ENCODE measurements at places on chromosomes 7 and 10. TPM values are rescaled to one million over a fixed set of nuclear protein-coding genes. Genes with fewer than 3 reads are reported as not detected.

UBE3C gene
- 98.4 TPM for total RNA-seq

TMEM26 gene
- total RNA-seq = 0.19 TPM

OR6B1 gene
- total RNA-seq = not detected

RTKN2 gene
- total RNA-seq = 1.1 TPM

NUTM2A gene
- 0.28 TPM for total RNA-seq

VSTM4 gene
- total RNA-seq = 0.77 TPM

TMEM178B gene
- total RNA-seq = 2.3 TPM

CRPPA gene
- total RNA-seq = 2.0 TPM

PKD1L1 gene
- total RNA-seq = 0.28 TPM

MYL10 gene
- not detected for total RNA-seq

MYH16 gene
- total RNA-seq = not detected

PON1 gene
- total RNA-seq = not detected

TFPI2 gene
- 417 TPM for total RNA-seq

TRIM24 gene
- 6.3 TPM for total RNA-seq

HABP2 gene
- 0.19 TPM for total RNA-seq

SAP25 gene
- total RNA-seq = not detected

IGFBP1 gene
- total RNA-seq = 1.2 TPM

LAMB1 gene
- total RNA-seq = 348 TPM

NUTM2E gene
- under 0.01 TPM for total RNA-seq

LIPN gene
- total RNA-seq = not detected

STEAP1 gene
- total RNA-seq = 32.2 TPM

TMEM270 gene
- total RNA-seq = not detected

CDH23 gene
- total RNA-seq = under 0.01 TPM

ARMC3 gene
- not detected for total RNA-seq

ITIH2 gene
- total RNA-seq = not detected
